KBM-7 (cell line): ENCODE measurements at places on chromosomes 4 and X.

GRCh38 chrX:2526390-2526789 lies 25.6 kb upstream of the DHRSX start:
- DNase-seq = no peak

GRCh38 chrX:116306218-116306617 lies 130.2 kb upstream of the SLC6A14 start:
- DNase-seq = no peak

GRCh38 chrX:115408771-115409400 lies 119.4 kb downstream of the LUZP4 start:
- no peak for DNase-seq

DNA sequence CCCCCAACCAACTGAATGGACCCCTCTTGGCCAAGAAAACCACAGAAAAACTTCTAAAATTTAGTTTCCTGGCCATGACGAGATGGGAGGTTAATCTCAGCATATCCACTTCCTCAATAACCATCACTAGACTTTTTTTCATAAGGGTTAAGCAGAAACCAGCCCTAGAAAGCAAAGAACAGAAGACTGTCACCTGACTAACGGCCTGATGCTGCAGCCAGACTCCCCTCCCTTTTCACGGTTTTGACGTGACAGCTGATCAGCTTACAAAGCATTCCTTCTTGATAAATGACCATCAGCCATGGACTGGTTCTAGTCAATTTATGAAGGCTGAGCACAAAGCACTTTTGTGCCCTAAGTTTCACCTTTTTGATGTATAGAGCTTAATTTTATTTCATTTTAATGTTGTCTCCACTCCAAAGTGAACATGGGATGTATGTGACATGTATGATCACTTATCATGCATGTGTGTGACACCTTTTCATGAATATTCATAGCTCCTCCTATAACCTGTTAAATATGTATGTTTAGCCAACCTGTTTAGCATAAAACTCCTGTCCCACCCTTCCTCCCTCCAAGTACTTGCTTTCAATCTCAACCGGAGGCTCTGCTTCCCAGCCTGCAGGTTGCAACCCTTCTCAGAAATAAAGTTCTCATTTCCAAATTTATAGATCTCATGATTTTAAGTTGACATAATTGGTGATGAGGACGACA lies 56.3 kb downstream of the SERTM2 start:
- DNase-seq = no peak

GRCh38 chrX:30349946-30350345 lies 40.8 kb upstream of the NR0B1 start:
- DNase-seq = no peak

GRCh38 chr4:11474146-11474545 lies 45.5 kb upstream of the HS3ST1 start:
- DNase-seq = no peak

DNA sequence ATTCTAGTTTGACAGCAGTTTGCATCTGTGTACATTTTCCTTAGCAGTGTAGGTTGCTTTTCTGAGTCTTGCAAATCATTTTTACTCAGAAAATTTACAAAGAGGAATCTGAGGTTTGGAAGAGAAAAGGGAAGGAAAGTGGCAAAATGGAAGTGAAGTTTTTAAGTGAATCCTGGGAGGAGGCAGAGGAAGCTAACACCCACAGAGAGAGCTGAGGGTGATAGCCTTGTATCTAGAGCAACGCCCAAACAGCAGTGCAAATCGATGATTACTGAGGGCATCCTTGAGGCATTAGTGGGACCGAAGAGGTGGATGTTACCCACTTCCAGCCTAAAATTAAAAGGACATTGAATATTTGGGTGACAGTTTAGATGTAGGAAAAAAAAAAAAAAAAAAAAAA lies 31.8 kb downstream of the KLF3 start:
- DNase-seq = no peak

DNA sequence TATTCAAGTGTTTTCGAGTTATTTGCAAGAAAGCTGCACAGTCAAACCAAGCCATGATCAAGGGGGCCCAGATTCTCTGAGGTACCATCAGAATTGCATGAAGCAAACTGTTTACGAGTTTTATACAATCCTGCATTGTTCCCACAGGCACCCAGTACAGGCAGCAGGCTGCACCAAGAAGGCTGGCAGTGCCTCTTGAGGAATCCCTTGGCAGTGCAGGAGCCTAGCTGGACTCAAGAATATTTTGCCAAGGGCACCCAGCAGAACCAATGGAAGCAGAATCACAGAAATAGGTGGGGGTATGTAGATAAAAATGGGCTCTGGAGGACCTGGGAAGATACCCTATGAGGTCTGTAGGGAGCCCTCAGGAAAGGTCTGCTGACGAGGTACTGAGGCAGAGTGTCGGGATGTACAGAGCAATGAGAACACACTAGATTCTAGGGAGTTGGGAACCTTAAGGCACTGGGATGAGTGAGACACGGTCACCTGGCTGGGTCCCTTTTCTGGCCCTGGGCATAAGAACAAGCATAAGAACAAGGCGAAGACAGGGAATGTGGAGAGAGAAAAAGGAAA lies 2.5 kb upstream of the PLP1 start:
- peak; percentile 26 for DNase-seq

DNA sequence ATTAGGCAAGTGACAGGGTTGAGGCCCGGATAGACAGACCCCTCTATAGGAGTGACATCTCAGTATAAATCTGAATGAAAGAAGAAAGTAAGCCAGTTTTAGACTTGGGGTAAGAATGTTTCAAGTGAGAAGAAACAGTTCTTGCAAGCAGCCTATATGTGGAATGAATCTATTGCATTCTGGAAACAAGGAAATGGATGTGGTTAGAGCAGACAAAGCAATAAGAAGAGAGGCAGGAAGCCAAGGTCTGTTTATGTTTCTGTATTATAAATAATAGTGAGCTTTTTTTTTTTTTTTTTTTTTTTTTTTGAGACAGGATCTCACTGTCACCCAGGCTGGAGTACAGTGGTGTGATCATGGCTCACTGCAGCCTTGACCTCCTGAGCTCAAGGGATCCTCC lies 255.8 kb downstream of the UNC5C start:
- DNase-seq = no peak

DNA sequence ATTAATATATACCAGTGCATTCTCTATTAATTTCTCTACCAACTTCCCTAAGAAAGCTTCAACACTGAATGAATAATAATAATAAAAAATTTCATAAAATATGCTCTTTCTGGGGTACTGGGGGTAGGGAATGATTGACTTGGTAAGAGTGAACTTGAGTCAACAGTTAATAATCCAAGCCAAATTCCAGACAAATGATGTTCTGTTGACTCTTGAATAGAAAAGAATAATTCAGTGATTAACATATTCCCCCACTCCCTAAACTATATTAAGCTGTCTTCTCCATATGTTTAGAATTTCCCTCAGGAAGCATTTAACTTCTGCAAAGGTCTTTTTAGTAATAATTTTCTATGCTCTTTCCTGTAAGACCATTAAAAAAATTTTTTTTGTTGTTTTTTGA lies 12.3 kb downstream of the PGRMC2 start:
- no peak for DNase-seq

DNA sequence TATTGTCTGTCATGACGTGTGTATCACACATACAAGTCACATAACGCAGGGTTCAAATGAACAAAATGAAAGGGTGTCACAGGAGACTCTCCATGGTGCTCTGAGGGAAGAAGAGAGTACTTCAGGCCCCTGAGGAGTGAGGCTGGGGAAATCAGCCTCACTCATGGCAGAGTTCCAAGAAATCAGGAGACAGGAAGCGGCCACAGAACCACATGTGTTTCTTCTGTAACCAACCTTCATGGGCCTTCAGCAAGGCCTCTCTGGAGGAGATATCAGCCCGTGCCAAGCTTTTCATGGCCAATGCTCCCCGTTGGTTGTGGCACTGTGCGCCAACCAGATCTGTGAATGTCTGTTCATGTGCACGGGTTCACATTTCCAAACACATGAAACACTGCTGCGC lies 76.0 kb downstream of the NAT8L start:
- peak; percentile 83 for DNase-seq

DNA sequence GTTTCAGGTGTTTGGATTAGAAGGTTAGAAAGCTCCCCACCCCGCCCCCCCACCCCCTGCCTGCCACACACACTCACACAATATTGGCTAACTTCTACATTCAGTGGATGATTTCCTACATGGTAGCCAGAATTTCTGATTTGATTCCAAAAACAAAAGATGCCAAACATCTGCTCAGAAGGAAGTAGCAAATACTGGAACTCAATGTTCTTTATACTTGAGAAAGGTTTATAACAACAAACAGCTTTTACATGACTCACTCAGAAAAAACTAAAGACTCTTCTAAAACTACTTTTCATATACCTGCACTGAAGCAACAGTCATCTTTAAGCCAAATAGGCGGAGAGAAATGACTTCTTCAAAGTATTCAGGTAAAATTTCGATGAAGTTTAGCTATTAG lies 750.5 kb upstream of the POU3F4 start:
- no peak for DNase-seq

DNA sequence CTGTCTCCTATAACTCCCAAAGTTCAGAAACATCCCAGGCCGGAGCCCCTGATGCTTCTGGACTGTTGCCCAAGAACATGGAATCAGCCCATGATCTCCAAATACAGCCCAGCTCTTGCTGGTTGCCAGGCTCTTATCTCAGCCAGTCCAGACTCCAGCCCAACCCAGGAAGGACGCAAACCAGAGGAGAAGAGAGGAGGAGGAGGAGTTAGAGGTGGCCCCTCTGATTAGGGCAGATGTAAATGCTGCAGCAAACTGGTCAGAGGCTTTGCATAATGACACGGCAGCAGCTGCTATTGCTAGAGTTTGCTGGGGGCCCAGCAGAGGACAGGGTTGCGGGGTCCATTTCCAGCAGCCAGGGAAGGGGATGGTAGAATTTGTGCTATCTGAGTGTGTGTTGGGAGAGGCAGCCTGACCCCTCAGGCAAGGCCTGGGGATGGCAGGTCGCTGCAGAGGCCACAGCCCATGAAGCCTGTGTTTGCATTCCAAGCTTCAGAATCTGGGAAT lies 4.2 kb upstream of the OTUD5 start:
- DNase-seq = no peak

DNA sequence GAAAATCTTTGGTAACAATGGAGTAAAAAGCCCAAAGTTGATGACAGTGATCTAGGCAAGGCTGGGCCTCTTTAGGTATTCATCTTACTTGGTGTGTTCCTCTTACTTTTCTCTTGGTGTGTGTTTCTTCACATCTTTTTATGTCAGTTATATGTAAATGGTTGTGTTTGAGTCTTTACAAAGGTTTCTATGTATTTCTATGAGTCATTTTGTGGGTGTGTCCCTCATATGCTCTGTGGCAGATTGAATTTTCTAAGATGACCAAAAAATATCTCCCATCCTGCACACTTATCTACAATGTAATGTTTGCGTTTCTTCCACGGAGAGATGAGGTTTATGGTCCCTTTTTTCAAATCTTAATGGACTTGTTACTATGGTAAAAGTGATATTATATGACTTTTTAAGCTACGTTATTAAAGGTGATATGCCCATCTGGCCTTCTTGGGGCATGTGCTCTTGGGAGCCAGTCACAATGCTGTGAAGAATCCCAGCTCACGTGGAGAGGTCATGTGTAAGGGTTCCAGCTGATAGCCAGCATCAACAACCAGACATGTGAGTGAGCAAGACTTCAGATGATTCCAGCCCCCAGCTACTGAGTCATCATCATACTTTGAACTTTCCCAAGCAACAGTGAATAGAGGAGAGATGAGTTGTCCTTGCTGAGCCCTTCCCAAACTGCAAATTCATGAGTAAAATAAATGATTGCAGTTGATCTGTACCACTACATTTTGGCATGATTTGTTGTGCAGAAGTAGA lies 126.9 kb downstream of the CBLL2 start:
- DNase-seq = no peak

DNA sequence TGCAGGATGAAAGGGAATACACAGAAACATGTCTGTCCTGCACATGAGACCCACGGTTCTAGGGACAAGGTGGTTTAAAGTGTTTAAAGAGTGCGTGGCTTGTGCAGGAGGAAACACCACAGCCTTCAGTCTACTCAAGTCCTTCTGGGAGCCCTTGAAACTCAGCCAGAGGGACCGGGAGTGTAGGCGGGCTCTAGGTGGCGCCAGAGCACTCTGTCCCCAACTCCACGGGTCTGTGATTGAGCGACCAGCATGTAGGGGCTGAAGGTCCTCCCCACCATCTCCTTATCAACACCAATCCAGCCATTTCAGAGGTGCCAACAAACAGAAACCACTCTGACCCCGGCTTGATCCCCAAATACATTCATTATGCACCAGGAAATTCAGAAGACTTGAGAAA lies 82.0 kb upstream of the CLDN34 start:
- peak; percentile 90 for DNase-seq

DNA sequence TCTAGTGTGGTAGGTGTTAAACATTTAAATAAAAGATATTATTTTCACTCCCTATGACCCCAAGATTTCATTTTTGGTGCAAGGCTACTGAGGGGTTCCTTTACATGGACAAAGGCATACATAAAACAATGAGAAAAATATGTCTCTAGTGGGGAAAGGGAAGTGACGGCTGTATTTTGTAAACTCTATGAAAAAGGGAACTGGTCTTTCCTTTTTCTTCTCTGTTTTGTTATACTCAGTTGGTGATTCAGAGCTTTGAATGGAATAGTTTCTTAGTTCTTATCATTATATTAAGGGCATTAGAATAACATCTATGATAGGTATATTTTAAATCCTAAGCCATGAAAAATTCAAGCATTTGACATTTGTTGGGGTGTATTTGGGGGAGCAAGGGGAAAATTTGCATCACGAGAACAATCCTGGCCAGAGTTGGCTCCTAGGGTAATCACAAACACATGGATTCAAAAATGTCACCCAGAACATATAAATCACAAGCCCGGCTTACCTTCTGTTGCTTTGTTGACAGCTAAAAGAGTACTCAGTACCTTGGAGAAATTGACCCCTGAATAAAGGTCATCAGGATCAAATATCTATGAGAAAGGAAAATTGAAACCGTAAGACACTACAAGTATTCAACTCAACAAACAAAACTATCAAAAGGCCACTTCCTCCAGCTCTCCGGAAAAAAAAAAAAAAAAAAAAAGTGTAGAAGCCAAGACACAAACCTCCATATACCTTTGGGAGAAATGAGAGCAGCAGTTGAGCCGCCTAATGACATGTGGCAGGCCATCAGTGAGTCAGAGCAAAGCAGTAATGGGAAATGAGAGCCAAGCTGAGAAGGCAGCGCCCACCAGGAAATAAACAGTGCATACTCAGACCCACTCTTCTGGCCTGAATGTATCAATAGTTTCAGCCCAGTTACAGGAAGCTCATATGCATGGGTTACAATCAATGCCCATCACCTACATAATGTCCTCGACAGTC lies 33.4 kb downstream of the ARHGEF6 start:
- DNase-seq = peak; percentile 69
